ENCODE measurements at places on chromosomes 4 and X.

- no peak for DNase-seq
These were observed 435.8 kb downstream of the MAGEB5 start for GRCh38 chrX:26651755-26652154.

DNA sequence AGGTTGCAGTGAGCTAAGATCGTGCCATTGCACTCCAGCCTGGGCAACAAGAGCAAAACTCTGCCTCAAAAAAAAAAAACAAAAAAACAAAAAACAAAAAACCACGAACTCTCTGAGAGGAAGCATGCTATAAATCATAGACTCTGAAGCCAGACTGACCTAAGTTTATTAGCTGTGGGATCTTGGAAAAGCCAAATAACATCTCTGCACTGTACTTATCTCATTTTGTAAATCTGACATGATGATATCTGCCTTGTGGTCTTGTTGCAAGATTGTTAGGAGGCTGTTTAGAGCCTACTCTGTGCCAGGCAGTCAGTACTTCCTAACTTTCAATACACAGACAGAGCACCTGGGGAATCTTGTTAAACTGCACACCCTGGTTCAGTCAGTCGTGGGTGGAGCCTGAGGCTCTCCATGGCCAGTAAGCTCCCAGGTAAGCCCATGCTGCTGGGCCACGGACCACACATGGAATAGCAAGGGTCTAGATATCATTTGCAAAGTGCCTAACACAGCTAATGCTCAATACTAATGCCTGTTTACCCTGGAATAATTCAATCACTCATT lies 107.6 kb upstream of the SMIM10 start:
- DNase-seq: no peak

DNA sequence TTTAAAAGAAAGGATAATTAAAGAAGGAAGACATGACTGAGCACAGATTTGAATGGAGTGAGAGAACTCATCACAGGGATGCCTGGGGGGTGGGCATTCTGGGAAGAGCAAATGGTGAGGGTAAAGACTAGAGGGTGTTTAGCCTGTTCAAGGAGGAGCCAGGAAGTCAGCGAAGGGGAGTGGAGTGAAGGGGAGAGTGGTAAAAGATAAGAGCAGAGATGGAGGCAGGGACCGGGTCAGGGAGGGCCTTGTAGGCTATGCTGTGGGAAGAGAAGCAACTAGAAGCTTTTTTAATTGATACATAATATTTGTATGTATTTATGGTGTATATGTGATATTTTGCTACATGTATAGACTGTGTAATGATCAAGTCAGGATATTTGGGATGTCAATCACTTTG lies 2.2 kb upstream of the VGLL1 start:
- DNase-seq: no peak

DNA sequence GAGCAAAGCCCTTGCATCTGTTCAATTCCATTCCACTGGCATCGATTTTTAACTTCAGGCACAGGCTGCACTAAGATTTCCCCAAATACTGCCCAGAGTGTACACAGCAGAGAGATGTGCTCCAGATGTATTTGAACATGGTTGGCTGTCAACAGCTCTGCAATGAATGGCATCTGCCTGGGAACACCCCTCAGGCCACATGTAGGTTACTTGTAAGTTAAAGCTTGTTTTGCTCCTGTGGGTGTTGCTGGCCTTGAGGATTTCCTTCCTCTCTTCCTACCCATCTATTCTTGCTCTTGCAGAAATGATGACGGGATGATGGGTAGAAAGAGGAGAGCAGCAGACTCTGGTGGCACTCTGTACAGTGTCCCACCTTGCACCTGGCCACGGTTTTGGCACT lies 69.3 kb upstream of the HELT start:
- DNase-seq: no peak

DNA sequence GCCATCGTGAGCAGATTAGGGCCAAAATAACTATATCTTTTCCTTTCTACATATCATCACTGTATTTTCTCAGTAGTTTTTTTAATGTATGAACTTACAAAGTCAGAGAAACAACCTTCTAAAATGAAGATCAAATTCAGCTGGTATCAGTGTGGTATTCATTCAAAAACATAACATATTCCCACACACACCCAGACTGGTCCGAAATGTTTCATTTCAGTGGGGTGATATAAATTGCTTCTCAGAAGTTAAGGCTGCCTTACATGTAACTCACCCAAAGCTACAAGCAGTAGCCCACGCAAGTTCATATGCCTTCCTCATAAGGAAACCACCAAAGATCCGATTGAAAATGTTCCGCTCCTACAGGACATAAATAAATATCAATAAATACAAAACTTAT lies 37.8 kb downstream of the ACOT9 start:
- no peak for DNase-seq

GRCh38 chr4:11441194-11441556 lies 12.5 kb upstream of the HS3ST1 start:
- DNase-seq: no peak

DNA sequence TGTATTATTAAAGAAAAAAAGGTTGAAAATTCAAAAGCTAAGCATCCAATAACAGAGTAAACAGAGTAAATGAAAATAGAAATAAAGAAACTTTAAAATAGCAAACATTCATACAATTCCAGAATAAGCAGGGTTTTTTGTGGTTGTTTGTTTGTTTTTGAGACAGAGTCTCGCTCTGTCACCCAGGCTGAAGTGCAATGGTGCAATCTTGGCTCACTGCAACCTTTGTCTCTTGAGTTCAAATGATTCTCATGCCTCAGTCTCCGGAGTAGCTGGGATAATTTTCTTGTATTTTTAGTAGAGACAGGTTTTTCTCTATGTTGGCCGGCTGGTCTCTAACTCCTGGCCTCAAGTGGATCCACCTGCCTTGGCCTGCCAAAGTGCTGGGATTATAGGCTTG lies 6.6 kb upstream of the THOC2 start:
- DNase-seq: no peak

GRCh38 chr4:124177647-124178425 lies 534.7 kb downstream of the ANKRD50 start:
- no peak for DNase-seq

- DNase-seq: no peak
These were observed 8.5 kb downstream of the RBM47 start for GRCh38 chr4:40621229-40621591.

GRCh38 chrX:11558972-11559371 lies 106.7 kb downstream of the ARHGAP6 start:
- peak; percentile 4 for DNase-seq

- DNase-seq: no peak
These were observed 39.2 kb downstream of the SEL1L3 start for GRCh38 chr4:25823632-25824031.

GRCh38 chr4:139509727-139510410 lies 46.1 kb downstream of the SETD7 start:
- no peak for DNase-seq

DNA sequence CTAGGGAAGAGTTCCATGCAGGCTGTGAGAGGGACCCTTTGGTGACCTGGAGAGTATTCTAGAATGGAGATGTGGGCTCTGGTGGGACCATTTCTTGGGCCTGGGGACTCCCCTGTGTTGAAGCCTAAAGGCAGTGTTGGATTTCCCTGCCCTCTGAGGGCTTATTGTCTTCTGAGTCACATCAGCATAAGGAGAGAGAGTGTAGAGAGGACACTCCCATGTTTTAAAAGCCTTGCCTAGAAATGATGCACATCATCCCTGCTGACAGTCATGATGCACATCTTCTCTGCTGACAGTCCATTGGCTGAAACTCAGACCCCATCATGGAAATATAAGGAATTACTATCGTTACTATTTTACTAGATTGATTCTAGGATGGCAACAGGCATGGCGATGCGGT lies 51.9 kb downstream of the FAM114A1 start:
- DNase-seq: no peak

DNA sequence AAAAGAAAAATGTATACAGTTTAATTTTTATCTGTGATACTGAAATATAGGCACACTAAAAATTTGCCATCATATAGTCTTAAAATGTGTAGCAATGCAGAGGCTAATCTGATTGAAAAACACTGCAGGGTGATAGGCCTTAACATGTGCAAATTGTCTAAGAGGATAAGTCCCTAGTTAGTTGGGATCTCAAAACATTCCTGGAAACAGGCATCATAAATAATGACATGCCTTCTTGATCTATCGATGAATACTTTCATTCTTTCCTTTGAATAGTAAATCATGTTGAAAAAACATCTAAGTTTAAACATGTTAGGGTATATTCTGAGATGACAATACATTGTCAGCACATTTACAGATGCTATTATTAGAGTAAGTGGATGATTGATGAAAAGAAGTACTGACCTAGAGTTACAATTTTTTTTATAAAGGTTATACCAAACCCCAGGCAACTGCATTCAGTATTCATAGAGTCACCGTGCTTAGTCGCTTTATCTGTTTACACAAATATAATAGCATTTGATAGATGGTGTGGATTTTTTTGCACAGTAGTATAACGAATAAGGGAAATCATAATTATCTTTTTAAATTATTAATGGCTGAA lies 668.2 kb upstream of the ADGRL3 start:
- no peak for DNase-seq

DNA sequence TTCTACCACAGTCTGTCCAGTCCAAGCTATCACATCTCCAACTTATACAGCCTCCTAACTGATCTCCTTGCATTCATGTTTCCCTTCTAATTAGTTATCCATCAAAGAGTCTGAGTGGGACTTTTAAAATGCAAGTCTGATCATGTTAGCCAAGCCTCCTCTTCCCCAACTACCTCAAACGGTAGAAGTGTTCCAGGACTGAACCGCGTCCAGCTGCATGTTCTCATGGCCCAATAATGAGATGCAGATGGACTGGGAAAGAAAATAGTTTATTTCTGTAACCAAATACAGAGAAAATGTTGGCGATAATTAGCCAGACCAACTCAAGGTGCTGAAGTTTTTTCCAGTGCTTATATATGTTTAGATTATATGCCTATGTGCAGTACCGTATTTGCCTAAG lies 46.6 kb upstream of the PPP1R2C start:
- DNase-seq: no peak

DNA sequence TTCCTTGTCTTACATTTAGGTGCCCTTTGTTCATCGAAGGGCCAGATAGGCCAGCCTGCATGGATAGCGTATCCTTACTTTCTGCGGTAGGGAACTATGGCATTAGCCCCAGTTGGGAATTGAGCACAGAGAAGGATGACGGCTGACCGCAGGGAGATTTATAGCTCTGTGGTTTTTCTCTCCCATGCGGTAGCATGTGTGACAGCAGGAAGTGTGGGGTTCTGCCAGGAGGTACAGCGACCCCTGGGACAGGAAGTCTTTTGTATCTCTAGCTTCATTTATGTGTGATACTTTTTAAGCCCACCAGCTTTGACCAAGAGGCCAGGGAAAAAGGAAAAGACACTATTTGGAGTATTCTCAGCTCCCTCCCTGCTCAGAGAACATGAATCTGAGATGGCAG lies 33.1 kb downstream of the GAB3 start:
- no peak for DNase-seq

GRCh38 chr4:124486423-124486822 lies 226.1 kb downstream of the ANKRD50 start:
- DNase-seq: no peak

- no peak for DNase-seq
These were observed 51.2 kb downstream of the TBC1D14 start for GRCh38 chr4:6960628-6961412.

- no peak for DNase-seq
These were observed 352.3 kb upstream of the TENM3 start for GRCh38 chr4:181890911-181891310.

DNA sequence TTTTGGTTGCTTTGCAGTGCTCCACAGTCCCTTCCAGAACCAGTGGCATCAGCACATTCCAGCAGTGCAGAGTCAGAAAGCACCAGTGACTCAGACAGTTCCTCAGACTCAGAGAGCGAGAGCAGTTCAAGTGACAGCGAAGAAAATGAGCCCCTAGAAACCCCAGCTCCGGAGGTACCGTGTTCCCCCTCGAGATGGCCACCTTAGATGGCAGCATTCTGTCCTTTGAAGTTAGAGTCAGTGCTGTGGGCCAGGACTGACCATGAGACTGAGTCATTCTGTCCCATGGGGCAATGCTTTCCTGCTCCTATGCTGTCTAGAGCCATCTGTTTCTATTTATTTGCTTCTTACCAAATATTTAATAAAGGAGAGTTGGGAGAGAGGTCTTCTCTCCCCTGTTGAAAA lies 112.3 kb downstream of the KLHL8 start:
- no peak for DNase-seq

DNA sequence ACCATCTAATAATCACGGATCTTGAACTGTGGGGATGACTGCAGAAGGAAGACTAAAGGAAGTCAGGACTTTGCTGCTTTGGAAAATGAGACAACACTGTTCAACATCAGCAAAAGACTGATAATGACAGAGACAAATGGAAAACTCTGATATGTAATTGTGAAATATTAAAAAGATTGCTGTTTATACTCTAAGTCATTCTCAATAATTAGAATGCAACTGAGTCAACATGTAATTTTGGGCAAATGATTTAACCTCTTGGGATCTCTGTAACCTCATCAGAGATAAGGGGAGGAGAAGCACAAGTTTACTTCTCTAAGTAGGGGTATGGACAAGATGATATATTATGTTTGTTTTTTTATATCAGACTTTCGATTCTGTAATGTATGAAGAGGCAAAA lies 121.9 kb downstream of the GASK1B start:
- no peak for DNase-seq

GRCh38 chrX:105126201-105126600 lies 94.3 kb downstream of the TEX13A start:
- DNase-seq: no peak

- DNase-seq: no peak
These were observed 7.8 kb upstream of the RNF128 start for GRCh38 chrX:106718709-106719108.

GRCh38 chrX:53481816-53482465 lies 47.8 kb upstream of the HSD17B10 start:
- DNase-seq: peak; percentile 12

- no peak for DNase-seq
These were observed 84.1 kb upstream of the NEIL3 start for GRCh38 chr4:177225605-177226004.

- no peak for DNase-seq
These were observed 314.1 kb upstream of the PPARGC1A start for GRCh38 chr4:24203926-24204325.

- DNase-seq: no peak
These were observed 73.2 kb upstream of the MXD4 start for GRCh38 chr4:2334826-2335728.

GRCh38 chr4:29079260-29079659 lies 1640.9 kb upstream of the PCDH7 start:
- no peak for DNase-seq

DNA sequence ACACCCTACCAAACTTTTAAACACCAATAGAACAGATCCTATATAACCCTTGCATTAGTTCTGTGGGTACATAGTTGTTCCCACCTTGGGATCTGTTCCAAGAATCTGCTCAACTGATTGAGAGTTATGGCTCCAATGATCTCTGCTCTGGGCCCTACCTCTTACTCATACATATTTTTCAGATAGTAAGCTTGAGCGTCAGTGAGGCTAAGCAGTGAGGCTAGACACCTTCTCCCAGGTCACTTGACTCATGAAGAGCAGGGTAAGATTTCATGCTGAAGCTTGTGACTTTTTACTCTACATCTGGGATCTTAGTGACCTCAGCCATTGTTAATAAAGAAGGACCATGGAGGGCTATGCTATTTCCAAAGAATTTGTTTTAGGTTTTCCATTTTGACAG lies 23.1 kb upstream of the TNIP3 start:
- DNase-seq: no peak

- DNase-seq: no peak
These were observed 23.3 kb downstream of the ARHGAP24 start for GRCh38 chr4:85498068-85498733.
